ENCODE measurements at places on chromosomes 1 and 21.

GRCh38 chr1:217493290-217493689, 137.6 kb downstream of the GPATCH2 start:
- DNase-seq, result no peak

- no peak for DNase-seq
Observed at GRCh38 chr1:19336543-19336942, 24.4 kb downstream of the SLC66A1 start.

DNA sequence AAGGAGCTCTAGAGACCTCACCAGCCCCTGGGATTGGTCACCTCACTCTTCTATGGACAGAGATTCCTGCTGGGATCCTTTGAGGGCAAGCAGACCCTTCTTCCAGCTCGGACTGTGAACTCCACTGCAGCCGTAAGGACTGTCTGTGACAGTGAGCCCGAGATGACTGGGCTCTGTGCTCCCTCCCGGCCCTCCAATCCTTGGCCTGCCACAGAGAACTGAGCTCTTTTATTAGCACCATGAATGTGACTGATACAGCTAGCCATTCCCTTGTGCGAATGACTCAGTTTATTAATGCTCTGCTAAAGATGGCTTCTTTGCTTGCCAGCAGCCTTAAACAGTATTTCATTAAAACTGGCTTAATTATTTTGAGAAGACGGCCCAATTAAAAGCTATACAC, 194.6 kb upstream of the LMO4 start:
- no peak for DNase-seq

- no peak for DNase-seq
Observed at GRCh38 chr1:235069176-235069575, 59.5 kb downstream of the TOMM20 start.

DNA sequence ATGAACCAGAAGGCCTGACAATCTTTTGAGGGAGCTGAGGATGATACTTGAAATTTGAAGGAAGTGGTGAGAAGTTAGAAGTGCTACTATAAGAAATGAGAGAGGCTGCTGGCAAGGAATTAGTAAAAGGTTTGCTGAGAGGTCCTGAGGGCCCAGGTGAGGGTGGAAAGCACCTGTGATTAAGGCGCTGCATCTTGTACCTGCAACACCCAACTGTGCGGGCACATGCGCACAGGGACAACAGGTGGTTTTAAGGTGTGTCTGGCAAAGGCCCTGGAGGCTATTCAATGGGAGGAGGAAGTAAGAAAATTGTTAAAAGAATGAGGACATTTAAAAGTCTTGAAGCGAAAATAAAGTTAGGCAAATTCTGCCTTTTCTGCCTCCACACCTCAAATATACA, 349.3 kb downstream of the RGS7 start:
- no peak for DNase-seq

- no peak for DNase-seq
Observed at GRCh38 chr1:1068517-1069055, 5.5 kb downstream of the RNF223 start.

- DNase-seq, result no peak
Observed at GRCh38 chr1:145877923-145878486, 7.7 kb downstream of the ANKRD35 start.

DNA sequence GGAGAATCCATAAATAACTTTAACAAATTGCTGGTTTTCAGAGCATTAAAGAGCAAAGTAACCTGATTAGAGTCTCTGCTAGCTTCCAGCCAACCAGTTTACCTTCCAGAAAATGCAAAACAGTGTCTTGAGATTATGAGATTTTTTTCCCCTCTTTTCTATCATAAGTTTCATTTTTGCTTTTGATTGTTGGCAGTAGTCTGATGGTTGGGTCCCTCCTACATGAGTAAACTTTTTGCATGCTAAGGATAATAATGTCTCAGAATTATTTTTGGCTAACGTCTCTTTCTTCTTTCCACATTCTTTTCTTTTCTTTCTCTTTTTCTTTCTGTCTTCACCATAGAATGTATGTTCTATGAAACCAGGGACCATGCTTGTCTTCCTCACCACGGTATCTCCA, 6.3 kb upstream of the ADAMTS5 start:
- no peak for DNase-seq

DNA sequence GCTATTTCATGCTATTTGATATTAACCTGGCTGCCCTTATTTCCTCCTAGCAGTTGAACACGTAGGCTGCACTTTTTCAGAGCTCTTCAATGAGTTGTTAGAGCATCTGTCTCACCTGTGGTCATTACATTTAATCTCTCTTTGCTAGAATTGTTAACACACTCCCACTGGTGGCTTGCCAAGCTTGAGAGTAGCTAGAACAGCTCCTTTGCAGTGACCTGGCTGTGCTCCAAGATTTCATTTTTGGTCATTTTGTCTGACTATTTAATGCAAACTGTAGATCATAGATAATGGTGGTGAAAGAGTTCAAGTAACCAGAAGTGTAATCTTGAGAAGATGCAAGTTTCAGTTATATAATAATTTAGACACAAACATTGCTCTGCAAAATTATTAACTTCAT, 105.6 kb downstream of the LRRC7 start:
- no peak for DNase-seq

- peak; percentile 71 for DNase-seq
Observed at GRCh38 chr21:45443595-45444181, 38.7 kb downstream of the COL18A1 start.

DNA sequence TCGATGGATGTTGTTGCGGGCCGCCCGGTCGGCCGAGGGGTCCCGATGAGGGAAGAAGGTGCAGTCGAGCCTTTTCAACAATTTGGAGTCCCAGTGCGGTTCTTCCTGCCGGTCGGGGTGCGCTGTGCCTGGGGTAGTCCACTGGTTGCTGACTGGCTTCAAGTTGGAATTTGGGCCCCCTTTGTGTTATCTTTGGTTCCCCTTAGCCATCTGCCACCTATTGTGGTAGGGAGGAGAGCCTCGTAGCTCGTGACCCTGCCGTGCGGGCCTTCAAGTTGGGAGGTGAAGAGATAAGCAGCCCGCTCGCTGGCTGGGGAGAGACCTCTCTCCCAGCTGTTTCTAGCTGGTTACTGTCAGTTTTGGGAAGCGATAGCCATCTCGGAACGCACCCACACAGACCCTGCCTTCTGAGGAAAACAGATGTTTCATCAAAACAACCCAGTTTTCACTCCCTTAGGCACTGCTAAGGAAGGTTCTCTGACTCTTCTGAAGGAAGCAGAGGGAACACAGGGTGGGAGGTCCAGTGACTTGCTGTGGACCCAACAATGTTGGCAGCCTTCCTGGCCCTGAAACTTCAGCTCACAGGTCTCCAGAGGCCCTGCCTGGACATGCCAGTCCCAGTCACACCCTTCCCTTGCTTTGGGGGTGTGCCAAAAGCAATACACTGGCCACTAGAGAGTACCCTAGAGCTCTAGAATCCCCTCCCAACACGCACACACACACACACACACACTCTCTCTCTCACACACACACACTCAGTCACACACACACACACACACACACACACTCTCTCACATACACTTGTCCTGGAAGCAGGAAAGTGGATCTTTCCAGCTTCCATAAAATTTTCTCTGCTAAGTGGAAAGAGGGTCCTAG, 1.0 kb downstream of the BTG2 start:
- DNase-seq, result peak; percentile 92

GRCh38 chr1:13605159-13605558, 21.5 kb downstream of the PDPN start:
- no peak for DNase-seq

DNA sequence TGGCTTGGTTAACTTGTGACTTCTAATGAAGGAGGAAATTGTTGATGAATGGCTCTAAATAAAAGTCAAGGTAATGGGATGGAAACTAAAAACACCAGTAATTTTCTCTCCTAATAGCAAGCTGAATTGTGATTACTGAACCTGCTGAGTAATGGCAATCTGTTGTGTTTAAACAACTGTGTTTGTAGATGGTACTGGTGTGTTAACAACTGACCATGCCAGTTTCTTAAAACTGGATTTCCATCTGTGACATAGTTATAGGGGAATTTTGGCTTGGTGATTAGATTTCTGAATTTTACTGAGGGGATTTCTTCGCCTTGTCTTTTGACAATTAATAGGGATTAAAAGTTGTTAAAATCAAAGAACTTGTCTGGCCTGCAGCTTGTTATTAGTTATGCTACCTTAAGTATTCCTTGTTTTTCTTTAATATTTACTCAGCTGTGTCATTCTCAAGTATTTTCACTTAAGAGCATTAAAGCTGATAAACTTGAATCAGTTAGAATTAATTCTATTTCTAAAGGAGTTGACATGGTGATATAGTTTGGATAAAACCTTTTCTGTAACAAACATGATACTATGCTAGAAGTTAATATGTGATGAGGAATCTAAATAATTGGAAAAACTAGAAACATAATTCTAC, 7.9 kb upstream of the ERO1B start:
- no peak for DNase-seq

GRCh38 chr1:211547710-211548109, 31.3 kb downstream of the SLC30A1 start:
- no peak for DNase-seq

DNA sequence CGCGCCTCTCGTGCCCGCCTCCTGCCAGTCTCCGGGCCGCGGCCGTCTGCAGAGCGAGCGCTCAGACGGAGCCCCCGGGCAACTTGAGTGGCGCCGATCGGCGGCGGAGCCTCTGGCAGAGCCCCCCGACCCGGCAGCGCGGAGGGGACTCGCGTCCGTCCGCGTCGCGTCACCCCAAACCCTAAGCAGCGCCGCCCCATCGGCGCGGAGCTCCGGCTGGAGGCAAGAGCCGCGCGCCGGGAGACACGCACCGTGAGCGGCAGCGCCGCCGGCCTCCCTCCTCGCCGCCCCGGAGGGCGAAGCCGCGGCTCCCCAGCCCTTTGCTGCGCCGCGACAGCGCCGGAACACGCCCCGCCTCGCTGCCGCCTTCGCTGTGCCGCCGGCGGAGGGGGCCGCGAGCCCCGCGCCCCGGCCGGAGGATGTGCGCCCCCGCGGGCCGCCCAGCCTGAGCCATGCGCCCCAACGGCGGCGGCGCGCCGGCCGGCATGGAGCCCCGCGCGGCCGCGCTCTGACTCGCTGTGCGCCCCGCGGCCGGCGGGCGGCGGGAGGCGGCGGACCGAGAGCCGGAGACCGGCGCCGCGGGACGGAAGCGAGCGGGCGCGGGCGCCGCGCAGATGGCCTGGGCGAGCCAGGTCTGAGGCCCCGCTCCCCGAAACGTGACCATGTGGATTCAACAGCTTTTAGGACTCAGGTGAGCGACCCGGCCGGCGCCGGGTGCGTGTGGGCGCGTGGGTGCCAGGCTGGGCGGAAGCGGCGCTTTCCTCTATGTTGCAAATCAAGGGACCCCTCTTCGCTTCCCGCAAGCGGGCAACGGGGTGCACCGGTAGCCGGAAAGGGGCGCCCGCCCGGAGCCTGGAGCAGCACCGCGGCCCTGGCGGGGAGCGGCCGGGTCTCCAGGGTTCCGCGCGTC, 610 bp downstream of the AJAP1 start:
- DNase-seq, result no peak
